Left kidney (tissue), 8 donors: ENCODE measurements at places on chromosomes 4 and X.

DNA sequence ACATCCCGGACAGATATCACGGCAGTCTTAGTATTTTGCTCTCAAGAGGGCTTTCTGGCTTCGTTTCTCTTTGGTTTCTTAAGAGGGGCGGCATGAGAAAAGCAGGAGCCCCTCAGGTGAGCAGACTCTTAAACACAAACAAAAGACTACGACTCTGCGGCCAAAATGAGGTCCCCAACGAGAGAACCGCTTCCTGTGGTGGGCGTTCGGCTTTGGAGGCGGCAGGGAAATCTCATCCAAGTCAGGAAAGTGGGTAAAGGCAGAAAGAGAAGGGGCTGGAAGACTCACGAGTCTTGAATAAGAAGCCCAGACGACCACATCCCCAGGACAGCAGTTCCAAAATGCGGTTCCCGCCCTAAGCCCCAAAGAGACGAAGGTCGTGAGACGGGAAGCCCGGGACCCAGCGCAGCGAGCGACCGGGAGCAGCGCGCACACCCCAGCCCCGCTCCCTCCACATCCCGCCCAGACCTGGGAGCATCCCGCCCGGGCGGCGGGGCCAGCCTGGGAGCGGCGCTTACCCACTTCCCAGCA, 409 bp downstream of the UGDH start:
- peak; percentile 40 for DNase-seq

DNA sequence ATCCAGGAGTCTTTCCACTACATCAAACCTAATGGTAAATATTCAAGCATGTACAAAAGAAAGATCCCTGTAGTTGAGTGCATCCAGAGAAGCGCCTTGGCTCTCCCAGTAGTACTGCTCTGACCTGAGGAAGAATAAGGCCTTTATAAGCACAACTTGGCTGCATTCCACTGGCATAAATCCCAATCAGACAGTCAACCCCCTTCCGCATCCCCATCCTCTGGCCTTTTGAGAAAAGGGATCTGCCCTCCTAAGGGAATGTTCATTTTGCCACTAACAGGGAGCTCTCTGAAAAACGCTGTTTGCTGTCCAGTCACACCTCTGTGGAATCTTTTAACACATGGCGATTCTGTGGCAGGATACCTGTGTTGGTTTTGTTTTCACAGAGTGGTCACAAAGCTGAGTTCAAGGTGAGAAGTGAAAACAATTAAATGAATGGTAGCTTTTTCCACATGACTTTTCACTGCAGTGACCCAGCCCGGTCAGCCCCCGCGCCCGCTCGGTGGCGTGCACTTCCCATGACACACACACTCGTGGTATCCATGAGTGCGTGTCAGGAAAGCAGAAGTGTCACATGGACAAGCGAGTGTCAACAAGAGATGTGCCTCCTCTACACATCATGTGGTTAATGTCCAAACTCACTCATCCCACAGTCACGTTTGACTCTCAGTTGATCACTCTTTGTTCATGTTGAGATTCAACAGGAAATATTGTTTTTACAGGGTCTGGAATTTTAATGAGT, 112.2 kb upstream of the ENPP6 start:
- DNase-seq = no peak

- DNase-seq = no peak
Measured at GRCh38 chr4:119748853-119749252, 120.2 kb upstream of the PDE5A start.

GRCh38 chrX:39772057-39772832, 325.5 kb downstream of the BCOR start:
- no peak for DNase-seq

DNA sequence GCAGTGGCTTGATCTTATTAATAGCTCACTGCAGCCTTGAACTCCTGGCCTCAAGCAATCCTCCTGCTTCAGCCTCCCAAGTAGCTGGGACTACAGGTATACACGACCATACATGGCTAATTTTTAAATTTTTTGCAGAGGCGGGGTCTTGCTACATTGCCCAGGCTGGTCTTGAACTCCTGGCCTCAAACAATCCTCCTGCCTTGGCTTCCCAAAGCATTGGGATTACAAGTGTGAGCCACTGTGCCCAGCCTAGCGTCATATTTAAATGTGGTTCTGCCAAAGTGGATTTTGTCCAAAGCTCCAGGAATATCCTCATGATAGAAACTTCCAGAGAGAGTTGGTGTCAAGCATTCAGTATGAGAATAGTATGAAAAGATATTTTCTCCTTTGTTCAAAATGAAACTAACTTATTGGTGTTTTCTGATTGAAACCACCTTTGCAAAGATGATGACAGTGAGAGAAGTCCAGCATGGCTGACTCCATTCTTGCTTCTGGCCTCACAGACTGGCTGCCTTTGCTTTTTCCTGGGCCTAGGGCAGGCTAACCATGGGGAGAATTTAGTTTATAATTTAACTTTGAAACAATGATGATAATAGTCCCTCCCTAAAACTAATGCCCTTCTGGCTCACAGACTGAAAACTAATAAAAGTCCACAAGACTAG, 129.0 kb downstream of the C4orf51 start:
- DNase-seq = no peak

DNA sequence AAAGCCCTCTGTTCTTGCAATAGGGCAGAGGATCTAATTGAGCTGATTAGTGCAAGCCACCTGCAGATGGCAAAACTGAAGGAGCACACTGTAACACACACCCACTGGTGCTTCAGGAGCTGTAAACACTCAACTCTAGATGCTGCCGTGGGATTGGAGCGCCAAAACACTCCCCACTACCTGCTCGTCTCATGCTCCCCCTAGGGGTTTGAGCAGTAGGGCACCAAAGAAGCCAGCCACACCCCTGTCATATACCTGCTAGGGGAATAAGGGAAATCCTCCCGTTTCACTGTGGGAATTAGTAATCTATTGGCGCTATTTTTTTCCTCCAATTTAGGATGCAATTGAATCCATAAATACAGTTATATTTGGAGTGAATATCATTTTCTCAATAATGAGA, 360.2 kb downstream of the GLUD2 start:
- no peak for DNase-seq

GRCh38 chrX:31057691-31058090, 14.2 kb downstream of the FTHL17 start:
- no peak for DNase-seq
